Inflammatory macrophage treated with lipopolysaccharide for 1 hour (primary cell): ENCODE measurements at places on chromosomes 1 and 21.

- DNase-seq: no peak
Observed at GRCh38 chr21:36535618-36536241, 55.8 kb upstream of the CLDN14 start.

DNA sequence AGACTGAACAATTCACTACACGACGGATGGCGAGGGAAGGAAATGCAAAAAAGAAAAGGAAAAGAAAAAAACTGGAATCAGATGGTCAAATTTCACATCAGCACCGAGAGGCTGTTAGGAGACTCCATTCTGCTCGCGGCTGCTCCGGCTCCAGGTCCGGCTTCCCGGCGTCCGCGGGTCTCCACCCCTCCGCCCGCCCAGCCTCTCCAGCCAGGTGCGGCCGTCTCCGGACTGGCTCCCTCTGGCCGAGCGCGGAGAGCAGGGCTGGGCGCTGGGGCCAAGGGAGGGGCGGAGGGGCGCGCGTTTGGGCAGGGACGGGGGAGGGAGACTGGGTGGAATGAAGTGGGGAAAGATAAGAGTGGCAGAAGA is 332 bp downstream of the KCNJ6 start:
- no peak for DNase-seq

DNA sequence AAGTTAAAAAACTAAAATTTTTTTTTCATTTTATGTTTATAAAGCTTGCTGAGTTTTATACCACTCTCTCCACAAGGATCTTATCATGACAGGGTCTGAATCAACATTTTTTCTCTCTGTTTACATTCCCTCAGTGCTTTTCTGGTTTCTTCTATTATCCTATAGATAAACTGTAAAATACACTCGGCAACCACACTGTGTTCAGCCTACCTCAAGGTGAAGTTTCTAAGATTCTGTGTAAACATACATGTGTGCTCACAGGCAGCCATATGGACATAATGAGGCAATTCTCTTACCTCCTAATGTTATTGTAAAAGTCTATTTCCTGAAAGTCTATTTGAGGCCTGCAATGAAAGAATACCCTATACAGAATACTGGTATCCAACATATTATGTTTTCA is 114.6 kb downstream of the NTPCR start:
- no peak for DNase-seq

DNA sequence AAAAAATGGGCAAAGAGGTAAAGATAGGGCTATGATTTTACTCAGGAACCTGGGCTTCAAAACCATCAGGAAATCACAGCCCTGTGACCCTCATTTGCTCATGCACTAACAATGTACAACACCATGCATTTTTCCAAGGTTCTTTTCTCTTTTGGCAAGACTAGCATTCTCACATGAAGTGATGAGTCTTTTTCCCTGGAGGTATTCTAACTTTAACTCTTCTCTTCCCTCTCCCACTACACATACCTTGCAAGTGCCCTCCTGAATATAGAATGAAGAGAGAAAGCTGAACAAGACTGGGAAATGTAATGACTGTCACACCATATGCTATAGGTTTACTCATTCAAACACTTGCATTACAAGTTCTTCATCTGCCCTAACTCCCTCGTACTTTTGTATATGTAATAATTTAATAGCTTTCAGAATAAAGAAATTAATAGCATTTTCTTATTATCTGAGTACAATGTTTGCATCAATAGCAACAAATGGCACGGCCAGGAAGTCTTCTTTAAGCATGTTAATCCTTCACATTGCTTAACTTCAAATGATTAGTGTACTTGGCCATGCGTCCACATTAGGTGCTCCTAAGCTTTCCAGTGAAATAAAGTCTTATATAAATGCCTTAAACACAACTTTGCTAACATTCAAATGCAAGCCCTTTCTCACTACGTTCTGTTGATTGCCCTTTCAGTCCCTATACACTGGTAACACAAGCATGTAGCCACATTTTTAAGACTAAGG is 1.8 kb downstream of the NIBAN1 start:
- no peak for DNase-seq

- DNase-seq: no peak
Observed at GRCh38 chr1:87897481-87897880, 568.8 kb downstream of the LMO4 start.

- peak; percentile 78 for DNase-seq
Observed at GRCh38 chr1:201883786-201884185, 4.9 kb upstream of the SHISA4 start.

- DNase-seq: no peak
Observed at GRCh38 chr1:43856188-43856587, 77.4 kb upstream of the ARTN start.

- no peak for DNase-seq
Observed at GRCh38 chr1:27811741-27812500, 18.7 kb upstream of the PPP1R8 start.

GRCh38 chr1:217244971-217245370 is 385.9 kb downstream of the GPATCH2 start:
- no peak for DNase-seq

DNA sequence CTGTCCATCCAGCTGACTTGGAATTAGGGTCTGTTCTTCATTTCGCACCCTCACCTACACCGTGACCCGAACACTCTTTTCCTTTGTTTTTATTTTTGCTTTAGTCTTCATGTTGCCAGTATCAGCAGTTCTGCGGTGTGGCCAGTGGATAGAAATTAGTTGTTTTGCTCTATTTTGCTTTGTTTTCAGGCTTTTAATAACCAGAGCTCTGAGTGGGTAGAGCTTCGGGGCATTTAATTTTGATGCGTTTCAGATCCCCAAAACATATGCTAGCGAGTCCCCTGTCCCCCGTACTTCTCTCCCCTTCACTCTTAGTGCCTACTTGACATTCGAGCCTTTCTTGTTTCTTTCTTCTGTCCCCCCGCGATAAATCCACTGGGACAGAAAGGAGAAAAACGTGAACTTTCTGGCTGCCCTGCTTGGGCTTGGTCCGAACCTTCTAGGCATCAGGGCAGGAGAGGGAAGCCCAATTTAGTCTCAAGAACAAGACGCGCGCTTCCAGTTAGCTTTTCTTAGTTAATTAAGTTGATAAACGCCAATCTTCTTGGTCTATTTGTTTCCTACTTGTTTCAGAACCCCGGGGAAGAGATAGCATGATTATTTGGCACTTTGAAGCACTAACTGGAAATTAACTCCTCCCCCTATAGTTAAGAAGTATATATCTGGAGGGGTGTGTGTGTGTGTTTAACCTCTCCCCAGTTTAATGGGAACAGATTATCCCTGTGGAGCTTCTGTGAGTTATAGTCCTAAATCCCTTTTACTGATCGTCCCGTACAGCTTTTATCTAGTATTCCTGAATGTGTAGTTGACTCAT is 839 bp downstream of the SWT1 start:
- DNase-seq: peak; percentile 18

- no peak for DNase-seq
Observed at GRCh38 chr1:247338723-247339275, 7.1 kb upstream of the ZNF496 start.

DNA sequence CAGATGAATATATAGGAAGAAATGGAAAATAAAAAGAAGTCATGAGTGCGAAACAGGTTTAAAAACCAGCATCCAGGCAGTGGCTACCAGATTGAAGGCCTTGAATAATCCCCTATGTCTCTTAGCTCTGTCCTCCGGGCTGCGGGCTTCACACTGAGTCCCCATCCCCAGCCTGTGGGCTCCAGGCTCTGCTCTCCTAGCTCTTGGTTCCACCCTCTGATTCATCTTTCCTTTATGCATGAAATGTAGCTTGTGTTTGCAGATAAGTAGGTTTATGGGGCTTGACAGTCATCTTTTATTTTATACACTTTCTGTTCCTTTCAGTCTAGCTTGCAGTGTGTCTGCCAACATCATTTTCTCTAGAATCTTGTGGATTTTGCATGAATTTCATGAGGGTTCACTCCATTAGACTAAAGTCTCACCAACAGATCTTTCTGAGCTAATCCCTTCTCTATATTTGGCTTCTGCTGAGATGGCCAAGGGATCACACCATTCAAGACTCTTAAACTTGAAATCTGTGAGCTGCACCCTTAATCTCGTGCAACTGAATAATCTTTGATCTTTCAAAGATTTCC is 174.5 kb downstream of the PLPPR4 start:
- no peak for DNase-seq

- DNase-seq: no peak
Observed at GRCh38 chr1:111873460-111874030, 115.9 kb downstream of the KCND3 start.

DNA sequence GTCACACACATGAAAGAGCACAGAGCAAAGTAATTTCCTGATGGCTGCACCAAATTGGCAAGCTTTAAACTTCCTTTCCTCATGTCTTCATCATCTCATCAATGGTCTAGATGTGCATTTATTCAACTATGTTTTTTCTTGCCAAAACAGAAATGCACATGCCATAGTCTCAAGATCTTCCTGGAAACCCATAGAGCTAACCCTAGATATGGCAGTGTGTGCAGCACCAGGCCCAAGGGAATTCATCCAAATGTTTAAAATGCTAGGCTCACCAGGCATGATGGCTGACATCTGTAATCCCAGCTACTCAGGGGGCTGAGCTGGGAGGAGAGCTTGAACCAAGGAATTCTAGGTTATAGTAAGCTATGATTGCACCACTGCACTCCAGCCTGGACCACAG is 31.2 kb upstream of the PALMD start:
- DNase-seq: no peak

DNA sequence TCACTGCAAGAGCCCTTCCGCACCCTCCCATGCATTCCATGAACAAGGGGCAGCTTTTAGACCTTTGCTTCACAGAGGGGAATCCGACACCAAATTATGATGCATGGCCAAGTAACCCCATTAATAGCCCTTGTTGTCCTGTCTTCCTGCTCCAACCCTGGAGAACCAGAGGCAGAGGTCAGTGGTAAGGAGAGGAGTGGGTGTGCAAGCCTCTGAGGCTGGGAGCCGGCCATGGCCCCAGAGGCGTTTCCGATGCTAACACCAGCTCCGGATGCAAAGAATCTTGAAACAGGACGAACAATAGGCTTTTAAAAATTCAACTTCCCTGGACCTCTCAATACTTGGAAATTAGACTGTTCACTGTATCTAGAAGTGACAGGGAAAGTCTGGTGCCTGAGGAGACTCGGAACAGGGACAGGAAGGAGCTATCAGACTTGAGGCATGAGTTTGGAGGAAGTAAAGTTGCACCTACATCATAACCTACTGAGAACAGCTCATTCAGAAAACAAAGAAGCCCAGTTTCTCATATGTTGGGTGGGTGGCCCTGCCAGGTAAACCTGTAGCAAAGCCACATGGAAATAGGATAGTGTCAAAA is 101.2 kb upstream of the ERG start:
- no peak for DNase-seq

- no peak for DNase-seq
Observed at GRCh38 chr1:230186003-230186863, 119.2 kb downstream of the GALNT2 start.

DNA sequence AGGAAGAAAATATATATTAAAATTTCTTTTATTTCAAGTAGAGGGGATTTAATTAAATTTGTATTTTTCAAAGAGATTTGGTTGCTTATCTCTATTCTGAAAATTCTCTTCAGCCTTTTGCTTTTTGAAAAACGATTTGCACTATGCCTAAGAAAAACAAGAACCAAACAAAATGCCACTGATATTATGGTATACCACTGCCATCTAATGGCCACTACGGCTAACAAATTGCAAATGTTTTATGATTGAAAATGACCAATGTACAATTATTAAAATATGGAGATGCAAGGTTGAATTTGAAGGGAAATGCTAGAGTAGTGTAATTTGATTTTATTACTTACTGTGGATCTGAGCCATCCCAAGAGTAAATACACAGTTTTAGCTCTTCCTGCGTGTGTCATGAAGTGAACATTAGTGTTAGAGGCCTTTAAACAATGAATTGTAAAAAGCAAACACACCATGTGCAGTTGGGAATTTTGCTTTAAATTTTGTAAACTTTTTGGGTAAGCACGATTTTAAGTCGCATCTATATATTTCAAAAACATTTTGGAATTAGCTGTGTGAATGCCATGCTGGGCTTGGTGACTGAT is 137.4 kb upstream of the USP25 start:
- peak; percentile 37 for DNase-seq

DNA sequence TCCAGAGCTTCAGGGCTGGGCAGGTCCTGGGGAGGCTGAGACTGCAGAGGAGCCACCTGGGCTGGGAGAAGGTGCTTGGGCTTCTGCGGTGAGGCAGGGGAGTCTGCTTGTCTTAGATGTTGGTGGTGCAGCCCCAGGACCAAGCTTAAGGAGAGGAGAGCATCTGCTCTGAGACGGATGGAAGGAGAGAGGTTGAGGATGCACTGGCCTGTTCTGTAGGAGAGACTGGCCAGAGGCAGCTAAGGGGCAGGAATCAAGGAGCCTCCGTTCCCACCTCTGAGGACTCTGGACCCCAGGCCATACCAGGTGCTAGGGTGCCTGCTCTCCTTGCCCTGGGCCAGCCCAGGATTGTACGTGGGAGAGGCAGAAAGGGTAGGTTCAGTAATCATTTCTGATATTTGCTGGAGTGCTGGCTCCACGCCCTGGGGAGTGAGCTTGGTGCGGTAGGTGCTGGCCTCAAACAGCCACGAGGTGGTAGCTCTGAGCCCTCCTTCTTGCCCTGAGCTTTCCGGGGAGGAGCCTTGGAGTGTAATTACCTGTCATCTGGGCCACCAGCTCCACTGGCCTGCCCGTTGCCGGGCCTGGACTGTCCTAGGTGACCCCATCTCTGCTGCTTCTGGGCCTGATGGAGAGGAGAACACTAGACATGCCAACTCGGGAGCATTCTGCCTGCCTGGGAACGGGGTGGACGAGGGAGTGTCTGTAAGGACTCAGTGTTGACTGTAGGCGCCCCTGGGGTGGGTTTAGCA is 9.3 kb downstream of the MYBPH start:
- no peak for DNase-seq

DNA sequence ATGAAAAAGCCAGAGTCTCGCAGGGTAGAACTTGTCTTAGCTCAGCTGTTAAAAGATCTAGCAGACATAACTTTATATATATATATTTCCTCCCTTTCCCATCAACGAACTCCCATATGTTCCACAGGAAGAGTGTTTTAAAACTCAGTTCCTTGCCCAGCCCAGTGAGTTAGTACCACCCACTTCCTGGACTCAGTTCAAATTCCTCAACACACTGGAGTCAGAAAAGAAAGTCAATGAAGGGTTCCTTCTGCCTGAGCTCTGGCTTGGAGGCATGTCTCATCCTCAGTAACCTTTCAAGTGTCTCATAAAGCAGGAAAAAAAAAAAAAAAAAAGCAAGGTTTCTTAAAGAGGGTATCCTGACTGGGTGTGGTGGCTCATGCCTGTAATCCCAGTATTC is 15.6 kb downstream of the TPM3 start:
- DNase-seq: no peak

- DNase-seq: peak; percentile 94
Observed at GRCh38 chr1:3320246-3321152, 134.0 kb upstream of the ARHGEF16 start.

GRCh38 chr21:32604464-32604863 is 7.7 kb downstream of the CFAP298 start:
- DNase-seq: no peak

DNA sequence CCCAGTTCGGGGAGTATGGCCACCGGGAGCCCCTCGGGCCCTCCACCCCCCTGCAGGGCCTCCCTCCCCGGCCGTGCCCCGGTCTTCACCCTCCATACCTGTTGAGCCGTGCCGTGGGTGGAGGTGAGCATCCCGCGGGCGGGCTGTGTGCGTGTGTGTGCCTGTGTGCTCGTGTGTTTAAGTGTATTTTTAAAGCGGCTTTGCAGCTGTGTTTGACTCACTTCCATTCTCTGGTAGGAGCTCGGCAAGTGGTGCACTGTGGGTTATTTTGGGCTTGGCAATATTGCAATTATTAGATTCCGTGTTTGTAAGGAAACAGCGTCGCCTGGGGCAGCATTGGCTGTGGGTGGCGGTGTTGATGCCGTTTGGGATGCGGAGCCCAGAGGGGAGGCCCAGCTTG is 20.3 kb upstream of the PLCH2 start:
- DNase-seq: no peak
